ENCODE measurements at places on chromosomes 2 and 18.

GRCh38 chr2:129984426-129984825, 5.0 kb downstream of the RAB6C start:
- DNase-seq, result no peak

DNA sequence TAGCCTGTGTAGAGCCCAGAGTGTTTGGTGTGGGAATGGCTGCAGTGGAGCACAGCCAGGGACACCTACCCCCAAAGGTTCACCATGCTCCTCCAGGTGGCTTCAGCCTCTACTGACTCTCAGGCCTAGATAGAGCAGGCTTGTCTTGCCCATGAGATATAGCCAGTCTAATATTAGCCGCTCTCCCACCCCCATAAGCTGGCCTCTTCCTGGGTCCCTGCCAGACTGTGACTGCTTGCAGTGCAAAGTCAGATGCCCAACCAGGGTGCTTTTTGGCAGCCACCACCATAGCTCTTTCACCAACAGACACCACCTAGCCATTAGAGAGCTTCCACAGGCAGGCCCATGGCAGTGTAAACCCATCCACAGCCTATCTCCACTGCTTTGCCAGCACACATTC, 405.3 kb downstream of the MBD2 start:
- no peak for DNase-seq

DNA sequence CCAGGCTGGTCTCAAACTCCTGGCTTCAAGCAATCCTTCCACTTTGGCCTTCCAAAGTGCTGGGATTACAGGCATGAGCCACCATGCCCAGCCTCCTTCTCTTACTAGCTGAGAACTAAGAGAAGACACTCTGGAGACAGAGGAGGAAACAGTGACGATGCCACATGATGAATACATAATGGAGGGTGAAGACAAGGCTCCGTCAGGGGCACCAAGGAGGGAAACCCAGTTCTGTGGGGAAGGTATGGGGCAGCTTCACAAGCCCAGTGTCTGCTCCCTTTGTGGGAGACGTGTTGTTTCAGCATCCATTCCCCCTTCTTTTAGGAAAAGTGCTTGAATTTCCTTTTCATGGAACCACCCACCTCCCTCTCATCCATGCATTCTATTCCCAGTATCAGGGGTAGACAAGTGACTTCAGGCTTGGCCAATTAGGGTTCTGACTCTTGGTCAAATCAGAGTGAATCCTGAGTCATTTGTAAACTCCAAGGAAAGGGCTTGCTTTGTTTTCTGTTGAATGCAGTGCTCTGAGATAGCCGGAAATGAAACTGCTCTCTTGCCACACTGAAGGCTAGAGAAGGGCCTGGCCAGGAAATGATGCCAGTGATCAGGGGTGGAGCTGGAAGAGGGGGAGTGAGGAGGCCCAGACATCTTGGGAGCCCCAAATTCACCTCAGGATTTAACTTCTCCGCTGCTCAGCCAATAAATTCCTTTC, 23.7 kb downstream of the TMEM127 start:
- no peak for DNase-seq

DNA sequence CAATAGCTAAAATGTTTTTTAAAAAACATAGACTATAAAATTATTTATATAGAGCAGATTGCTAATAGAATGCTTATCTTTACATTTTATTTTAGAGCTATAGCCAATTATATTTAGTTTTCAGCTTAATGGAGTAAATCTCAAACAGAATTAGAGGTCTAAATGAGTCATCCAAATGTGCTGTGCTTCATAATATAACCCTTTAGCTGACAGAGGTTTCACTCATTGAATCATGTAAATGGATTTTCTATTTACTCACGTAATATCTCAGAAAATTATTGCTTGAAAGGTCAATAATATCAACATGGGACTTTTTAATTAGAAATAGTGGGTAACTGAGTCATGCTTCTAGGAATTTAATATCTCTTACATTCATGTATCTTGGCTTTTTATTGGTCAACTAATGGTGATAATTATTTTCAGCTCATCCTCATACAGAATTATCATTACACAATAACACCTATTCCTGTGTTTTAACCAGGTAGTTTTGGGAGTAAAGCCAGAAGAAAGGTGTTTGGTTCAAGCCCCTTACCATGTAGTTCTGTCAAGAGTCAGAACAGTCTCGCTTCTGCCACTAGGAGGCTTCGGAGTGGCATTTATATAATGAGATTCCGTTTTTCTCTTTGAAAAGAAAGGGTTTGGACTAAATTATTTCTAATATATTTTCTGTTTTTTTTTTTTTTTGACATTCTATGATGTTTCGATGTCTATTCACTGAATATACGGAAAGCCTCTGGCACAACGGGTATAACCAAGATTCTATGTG, 217.6 kb downstream of the CDH7 start:
- no peak for DNase-seq

DNA sequence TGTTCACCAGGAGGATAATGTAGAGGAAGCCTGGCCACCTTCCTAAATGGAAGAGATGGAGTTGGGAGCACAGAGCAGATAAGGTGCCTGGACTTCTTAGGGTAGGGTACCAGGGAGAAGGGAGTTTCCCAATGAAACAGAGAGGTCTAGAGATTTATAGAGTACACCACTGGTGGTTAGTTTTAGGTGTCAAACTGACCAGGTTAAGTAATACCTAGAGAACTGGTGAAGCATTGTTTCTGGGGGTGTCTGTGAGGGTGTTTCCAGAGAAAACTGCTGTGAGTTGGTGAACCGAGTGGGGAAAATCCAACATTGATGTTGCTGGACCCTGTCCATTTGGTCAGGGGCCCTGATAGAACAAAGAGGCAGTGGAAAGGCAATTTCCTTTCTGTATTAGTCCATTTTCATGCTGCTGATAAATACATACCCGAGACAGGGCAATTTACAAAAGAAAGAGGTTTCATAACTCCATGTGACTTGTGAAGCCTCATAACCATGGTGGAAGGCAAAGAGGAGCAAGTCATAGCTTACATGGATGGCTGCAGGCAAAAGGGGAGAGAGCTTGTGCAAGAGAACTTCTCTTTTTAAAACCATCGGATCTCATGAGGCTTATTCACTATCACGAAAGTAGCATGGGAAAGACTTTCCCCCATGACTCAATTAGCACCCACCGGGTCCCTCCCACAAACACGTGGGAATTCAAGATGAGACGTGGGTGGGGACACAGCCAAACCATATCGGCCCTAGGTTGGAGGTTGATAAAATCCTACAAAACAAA, 260.8 kb downstream of the CBLN2 start:
- no peak for DNase-seq

Measured in stimulated activated CD8-positive, alpha-beta memory T cell treated with anti-CD3 and anti-CD28 coated beads, Interleukin-7, amount 100 ng/mL, for 1 hour (primary cell).